ENCODE measurements at places on chromosomes 6 and 20.
A peak's percentile ranks its signal among the peaks of the same experiment; 100 is the strongest.

DNA sequence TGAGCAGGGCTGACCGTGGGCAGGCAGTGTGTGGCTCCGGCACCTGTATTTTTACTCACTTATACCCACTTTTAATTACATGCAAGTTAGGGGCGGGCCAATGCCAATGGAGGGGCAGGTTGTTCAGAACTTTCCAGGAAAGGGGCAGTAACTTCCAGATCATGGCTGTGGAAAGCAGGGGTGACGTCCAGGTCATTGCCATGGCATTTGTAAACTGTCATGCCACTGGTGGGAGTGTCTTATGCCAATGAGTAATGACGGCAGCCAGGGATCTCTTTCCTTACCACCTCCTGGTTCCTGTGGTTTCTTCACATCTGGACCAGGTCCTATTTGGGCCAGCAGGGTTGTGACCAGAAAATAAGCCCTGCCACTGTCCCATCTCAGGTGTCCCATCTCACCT is 258.7 kb downstream of the THBS2 start:
- DNase-seq = no peak
- H3K36me3 ChIP-seq = no peaks in the 10 kb centered on the region
- H3K4me3 ChIP-seq = no peak overlapping the region
- no peaks in the 10 kb centered on the region for H3K4me1 ChIP-seq
- H3K27me3 ChIP-seq = no peaks in the 10 kb centered on the region

- no peaks in the 10 kb centered on the region for H3K27me3 ChIP-seq
- peak overlapping the region; percentile 94 for H3K4me3 ChIP-seq
Measured at GRCh38 chr20:409697-410559, 1.8 kb downstream of the RBCK1 start.

- DNase-seq = no peak
- no peak overlapping the region for H3K4me3 ChIP-seq
- no peaks in the 10 kb centered on the region for H3K27me3 ChIP-seq
- H3K36me3 ChIP-seq = no peaks in the 10 kb centered on the region
- no peak overlapping the region for H3K27ac ChIP-seq
Measured at GRCh38 chr20:4581838-4582237, 139.9 kb upstream of the PRND start.

GRCh38 chr6:156916130-156916801 is 139.1 kb downstream of the ARID1B start:
- H3K27me3 ChIP-seq = no peaks in the 10 kb centered on the region
- H3K36me3 ChIP-seq = peaks cover 3% of the 10 kb centered on the region
- DNase-seq = no peak

DNA sequence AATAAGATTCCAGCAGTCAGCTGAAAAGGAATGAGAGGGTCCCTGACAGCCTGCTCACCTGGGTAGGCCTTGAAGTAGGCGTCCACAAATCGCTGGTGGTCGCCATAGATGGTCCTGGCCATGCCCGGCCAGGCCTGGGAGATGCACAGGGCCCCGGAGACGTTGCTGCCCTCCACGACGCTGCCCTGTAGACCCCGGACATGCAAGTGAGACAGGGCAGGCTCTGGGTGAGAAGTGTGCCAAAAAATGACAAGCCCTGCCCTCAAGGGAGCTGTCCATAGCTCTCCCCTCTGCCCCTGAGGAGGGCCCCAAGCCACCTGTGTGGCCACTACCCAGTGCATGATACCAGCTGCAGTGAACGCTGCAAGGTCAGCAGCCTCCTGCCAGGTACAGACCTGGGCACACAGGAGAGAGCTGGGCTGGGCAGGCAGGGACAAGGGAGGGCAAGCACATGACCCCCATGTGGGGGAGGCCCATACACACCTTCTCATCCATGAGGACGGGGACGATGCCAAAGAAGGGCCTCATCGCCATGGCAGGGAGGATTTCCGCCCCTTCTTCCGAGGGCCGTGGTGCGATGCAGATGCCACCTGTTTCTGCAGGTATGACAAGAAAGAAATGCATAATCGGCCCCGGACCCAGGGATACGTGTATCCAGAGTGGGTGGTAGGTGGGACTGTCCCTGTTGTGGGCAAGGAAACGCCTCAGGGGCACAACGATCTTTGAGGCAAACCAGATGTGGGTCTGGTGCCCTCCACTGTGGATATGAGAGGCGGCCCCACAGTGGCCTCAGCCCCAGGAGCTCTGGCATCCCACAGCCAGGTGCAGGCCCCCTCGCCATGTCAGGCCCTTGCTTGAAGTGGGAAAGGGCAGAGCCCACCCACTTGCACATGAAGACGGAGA is 21.2 kb upstream of the APMAP start:
- no peak for DNase-seq
- no peaks in the 10 kb centered on the region for H3K36me3 ChIP-seq
- no peak overlapping the region for H3K27ac ChIP-seq
- no peak overlapping the region for H3K4me3 ChIP-seq

GRCh38 chr20:5172903-5173463 is 46.2 kb downstream of the CDS2 start:
- H3K27ac ChIP-seq = no peak overlapping the region
- H3K4me1 ChIP-seq = peaks cover 50% of the 10 kb centered on the region
- no peak for DNase-seq

DNA sequence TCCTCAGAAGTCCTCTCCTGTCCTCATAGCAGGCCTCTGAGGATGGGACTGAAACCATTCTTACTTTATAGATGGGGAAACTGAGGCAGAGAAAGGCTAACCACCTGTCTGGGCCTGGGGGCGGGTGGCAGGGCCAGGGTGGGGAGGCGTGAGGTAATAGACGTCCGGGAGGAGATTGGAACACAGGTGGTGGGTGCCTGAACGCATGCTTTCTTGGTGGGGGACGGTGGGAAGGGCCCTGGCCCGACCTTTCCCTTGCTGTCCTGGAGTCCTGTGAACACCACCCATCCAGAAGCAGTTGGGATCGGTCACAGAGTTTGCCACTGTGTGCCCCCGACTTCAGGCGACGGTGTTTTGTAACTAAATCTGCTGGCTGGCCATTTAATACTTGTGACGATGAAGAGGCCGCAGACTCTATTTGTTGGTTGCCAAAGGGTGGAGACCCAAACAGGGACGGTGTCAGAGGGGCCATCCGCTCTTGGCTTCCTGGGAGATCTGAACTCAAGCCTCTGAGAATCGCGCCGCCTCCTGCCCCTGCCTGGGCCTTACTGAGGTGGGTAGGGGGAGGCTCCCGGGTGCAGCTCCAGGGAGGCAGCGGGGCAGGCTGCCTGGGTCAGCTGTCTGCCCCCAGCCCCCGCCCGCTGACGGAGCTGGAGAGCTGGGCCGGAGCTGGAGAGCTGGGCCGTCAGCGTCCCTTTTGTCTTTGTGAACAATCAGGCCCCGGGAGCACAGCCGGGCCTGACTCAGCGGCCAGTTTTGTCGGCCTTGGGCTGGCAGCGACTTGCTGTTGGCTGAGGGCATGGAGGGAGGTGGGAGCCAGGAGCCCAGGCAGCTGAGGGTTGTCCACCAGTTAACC is 4.1 kb downstream of the RBM38 start:
- peak; percentile 75 for DNase-seq
- H3K4me3 ChIP-seq = no peak overlapping the region
- H3K27ac ChIP-seq = peak overlapping the region; percentile 44
- peaks cover 18% of the 10 kb centered on the region for H3K36me3 ChIP-seq

DNA sequence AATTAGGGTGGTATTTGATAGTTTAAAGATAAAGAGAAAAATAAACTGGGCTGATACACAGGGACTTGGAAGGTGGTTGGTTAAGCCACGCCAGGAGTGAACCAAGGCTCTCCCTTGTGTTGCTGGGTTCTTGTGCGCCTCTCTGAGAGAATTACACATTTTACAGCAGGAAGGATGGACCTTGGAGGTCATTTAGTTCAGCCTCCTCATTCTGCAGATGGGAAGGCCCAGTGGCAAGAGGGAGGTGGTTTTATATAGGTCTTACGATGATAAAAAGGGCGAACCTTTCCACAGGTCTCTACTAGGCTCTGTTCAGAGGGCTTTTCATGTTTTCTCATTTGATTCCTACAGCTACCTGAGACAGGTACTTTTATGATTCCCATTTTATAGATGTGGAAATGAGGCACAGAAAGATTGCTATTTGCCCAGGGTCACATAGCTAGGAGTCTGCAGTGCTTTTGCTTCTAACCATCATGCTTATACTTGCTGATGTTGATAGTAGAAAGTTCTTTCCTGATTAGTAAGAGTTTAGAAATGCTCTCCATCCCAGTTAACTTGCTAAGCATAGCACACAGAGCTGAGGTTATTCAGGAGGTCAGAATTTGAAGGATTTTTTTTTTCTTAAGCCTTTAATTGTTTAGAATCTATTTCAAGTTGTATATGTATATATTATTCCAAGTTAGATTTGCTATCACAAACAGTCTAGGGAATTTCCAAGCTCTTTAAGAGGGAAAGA is 12.8 kb downstream of the HIVEP1 start:
- DNase-seq = no peak
- H3K4me3 ChIP-seq = no peak overlapping the region
- no peaks in the 10 kb centered on the region for H3K27me3 ChIP-seq
- H3K27ac ChIP-seq = no peak overlapping the region
- no peaks in the 10 kb centered on the region for H3K4me1 ChIP-seq

DNA sequence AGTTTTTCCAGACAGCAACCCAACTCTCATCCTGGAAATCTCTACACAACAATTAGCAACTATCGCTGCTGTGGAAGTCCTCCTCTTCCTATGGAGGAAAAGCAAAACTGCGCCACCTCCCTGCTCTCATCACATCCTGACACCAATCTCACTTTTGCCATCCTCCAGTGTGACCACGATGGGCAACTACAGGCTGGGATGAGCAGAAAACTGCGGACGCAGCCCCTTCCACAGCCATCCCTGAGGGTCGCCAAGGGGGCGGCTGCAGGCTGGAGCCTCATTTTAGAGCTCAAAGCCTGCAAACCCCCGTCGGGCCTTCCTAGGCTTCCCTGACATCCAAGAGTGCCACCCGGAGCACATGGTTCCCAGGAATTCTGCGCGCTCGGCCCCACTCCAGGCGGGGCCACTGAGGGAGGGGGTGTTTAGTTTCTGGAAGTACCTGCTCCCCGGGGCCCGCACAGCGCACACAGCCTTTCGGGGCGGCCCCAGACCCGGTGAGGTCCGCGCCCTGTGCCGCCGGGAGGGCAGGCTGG is 1.2 kb downstream of the TCFL5 start:
- peaks cover 8% of the 10 kb centered on the region for H3K27me3 ChIP-seq
- H3K4me3 ChIP-seq = peak overlapping the region; percentile 93
- H3K27ac ChIP-seq = no peak overlapping the region
- H3K4me1 ChIP-seq = peaks cover 7% of the 10 kb centered on the region

DNA sequence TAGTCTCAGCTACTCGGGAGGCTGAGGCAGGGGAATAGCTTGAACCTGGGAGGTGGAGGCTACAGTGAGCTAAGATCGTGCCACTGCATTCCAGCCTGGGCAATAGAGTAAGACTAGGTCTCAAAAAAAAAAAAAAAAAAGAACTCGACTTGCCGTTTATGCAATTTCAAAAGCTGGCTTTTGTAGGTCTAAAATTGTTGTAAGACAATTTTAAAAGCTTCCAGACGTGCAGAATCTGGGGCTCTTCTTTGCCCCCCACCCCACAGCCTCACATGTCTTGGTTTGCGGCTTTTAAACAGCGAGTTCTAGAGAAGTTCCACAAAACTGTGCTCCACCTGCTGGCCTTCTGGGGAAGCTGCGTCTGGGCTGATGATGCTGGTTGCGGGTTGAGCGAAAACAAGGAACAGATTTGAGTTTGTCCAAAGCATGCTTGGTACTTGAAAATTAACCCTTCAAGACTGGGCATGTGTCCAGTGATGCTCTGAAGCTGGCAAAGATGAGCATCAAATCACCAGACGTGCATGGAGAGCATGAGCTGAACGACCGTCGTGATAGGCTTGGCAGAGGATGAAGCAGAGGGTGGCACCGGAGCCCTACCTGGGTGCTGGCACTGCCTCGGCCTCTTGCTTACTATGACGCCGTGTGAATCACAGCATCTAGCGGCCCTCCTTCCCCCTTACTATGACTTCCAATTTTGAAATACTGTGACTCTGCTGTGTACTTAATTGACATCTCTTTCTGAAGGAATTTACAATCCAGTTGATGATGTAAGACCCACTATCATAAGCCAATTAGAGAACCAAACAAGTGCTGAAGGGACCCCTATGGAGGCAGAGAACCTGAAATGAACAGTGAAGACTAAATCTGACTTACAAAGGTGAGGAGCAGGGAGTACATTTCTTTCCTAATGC is 171.4 kb downstream of the GMPR start:
- DNase-seq = peak; percentile 38
- H3K27me3 ChIP-seq = no peaks in the 10 kb centered on the region
- H3K4me1 ChIP-seq = peaks cover 12% of the 10 kb centered on the region
- H3K27ac ChIP-seq = no peak overlapping the region

- DNase-seq = no peak
- H3K27me3 ChIP-seq = no peaks in the 10 kb centered on the region
- H3K4me1 ChIP-seq = no peaks in the 10 kb centered on the region
- H3K36me3 ChIP-seq = no peaks in the 10 kb centered on the region
- H3K27ac ChIP-seq = no peak overlapping the region
Measured at GRCh38 chr6:124867121-124867520, 95.1 kb upstream of the RNF217 start.

DNA sequence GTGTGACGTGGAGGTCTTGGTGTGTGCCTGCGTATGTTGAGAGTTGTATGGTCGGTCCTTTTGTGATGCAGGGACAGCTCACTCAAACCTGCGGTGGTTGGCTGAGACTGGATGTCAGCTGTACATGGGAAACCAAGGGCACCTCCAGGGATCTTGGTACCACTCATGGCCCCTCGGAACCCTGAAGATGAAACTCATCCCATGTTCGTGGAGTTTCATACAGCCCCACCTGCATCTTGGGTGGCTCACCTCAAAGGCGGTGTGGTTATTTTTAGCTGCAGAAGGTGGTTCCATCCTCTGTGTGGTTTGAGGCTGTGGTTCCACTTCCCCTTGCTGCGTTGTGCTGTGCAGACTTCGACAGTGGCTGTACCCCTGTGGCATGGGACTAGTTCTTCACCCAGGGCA is 52.6 kb upstream of the SLC22A1 start:
- no peak for DNase-seq
- no peaks in the 10 kb centered on the region for H3K27me3 ChIP-seq
- H3K4me3 ChIP-seq = no peak overlapping the region
- peaks cover 95% of the 10 kb centered on the region for H3K36me3 ChIP-seq
- H3K4me1 ChIP-seq = no peaks in the 10 kb centered on the region

- peaks cover 2% of the 10 kb centered on the region for H3K4me1 ChIP-seq
- H3K36me3 ChIP-seq = no peaks in the 10 kb centered on the region
- H3K4me3 ChIP-seq = no peak overlapping the region
- no peaks in the 10 kb centered on the region for H3K27me3 ChIP-seq
Measured at GRCh38 chr6:124721331-124721730, 240.9 kb upstream of the RNF217 start.

GRCh38 chr6:41577356-41578216 is 31.4 kb downstream of the FOXP4 start:
- H3K27ac ChIP-seq = peak overlapping the region; percentile 95
- peaks cover 38% of the 10 kb centered on the region for H3K4me1 ChIP-seq
- H3K36me3 ChIP-seq = peaks cover 75% of the 10 kb centered on the region

DNA sequence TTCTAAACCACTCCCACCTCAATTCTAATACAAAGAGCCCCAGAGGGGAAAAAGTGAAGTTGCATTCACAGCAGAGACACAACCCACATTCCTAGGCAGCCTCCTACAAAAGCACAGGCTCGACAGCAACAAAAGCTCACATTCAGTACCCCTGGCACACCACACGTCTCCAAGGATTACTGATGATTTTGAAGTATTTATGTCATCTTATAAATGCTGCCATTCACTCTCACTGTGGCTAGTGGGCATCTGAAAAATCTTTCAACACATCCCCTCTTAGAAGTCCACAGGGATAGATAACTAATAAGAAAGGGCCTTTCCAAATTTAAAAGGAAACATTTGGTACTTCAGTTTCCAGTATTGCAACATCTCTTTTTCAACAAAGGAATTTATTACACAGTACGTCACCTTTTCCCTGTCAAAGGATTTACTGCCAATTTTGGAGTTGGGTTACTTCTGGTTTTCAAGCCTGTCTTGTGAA is 146.7 kb downstream of the TASP1 start:
- no peak overlapping the region for H3K4me3 ChIP-seq
- H3K4me1 ChIP-seq = peaks cover 7% of the 10 kb centered on the region
- DNase-seq = peak; percentile 68
- no peaks in the 10 kb centered on the region for H3K36me3 ChIP-seq
